ENCODE measurements at places on chromosomes 5 and 9. TPM values are rescaled to one million over a fixed set of nuclear protein-coding genes. Genes with fewer than 3 reads are reported as not detected.

GRCh38 chr5:78416677-78417425, 56.4 kb downstream of the SCAMP1 start:
- peak; percentile 26 for DNase-seq

Gene SV2C
- not detected for total RNA-seq

Gene NUTM2F
- total RNA-seq: not detected

Gene GCNT1
- total RNA-seq: 26.3 TPM
